Fibroblast of skin of right quadriceps (primary cell): ENCODE measurements at places on chromosomes 11 and 22.

DNA sequence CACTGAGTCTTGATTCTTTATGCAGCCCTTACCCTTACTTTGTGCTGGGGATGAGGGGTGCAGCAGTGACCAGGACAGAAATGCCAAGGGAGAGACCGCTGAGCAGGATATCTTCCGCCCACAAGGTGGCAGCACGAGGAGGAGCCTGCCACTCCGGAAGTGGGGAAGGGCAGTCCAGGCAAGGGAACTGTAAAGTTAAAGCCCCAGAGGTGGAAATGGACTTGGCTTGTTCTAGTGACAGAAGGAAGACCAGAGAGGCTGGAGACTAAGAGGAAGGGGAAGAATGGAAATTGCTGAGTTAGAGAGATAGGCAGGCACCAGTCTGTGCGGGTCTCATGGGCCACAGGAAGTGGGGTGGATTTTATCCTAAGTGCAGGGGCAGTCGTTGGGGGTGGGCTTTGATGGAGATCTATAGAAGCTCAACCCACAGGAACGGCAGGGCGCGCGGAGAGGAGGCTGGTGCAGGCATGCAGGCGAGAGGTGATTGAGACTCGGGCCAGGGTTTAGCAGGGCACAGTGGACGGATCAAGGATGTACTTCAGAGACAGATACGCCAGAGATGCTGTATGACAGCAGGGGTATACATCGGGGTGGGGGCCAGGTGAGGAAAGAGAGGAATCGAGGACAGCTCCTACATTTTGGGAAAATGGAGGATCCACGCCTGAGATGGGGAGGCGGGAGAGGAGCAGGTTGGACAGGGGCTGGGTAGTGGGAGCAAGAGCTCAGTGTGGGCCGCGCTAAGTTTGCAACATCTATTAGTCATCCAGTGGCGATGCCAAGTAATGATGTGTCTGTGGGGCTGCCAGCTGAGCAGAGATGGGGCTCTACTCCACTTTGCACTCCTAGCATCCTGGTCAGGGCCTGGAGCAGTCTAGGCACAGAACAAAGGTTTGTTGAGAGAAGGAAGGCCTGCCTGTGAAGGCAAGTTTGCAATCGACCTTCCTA is 3.3 kb upstream of the GRK2 start:
- DNase-seq: peak; percentile 73

GRCh38 chr11:2590965-2591754 is 108.6 kb downstream of the KCNQ1OT1 start:
- no peak for DNase-seq

GRCh38 chr11:94178331-94178730 is 49.7 kb downstream of the PANX1 start:
- DNase-seq: no peak

GRCh38 chr11:208181-208916 is 841 bp downstream of the RIC8A start:
- DNase-seq: peak; percentile 74

DNA sequence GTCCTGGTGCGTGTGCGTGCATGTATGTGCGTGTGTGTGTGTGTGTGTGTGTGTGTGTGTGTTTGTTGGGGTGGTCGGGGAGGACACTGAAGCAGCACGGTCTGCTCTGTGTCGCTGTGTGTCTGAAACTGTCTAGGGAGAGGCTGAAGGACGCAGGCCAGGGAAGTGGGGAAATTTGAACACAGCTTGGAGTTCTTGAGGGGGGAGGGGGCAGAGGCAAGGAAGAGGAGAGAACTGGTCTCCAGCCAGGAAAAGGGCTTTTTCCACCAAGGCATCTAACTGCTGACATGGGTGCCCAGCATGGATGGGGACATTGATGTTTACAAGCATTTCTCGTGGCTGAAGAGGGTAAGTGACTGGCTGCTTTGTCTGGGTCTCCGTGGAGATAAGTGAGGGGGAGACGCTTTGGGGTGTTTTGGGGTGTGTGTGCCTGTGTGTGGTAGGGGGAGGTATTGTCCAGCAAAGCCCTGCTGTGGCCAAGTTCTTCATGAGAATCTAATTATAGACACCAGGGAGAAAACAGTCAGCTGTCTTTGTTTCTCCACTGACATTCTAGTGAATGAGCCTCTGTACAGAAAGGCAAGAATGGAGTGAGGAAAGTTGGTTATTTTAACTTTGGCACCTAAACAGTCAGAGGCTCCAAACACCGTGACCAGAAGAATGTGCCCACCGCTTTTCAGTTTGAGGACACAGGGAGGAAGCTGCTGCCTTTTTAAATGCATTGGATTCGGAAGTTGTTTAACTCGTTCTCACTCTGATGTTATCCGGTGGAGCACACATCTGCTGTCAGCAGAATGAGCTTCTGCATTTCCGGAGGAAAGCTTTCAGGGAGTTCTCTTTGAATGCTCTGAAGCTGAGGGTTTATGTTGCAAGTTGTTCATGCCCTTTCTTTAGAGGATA is 63.7 kb downstream of the PPFIBP2 start:
- peak; percentile 65 for DNase-seq

DNA sequence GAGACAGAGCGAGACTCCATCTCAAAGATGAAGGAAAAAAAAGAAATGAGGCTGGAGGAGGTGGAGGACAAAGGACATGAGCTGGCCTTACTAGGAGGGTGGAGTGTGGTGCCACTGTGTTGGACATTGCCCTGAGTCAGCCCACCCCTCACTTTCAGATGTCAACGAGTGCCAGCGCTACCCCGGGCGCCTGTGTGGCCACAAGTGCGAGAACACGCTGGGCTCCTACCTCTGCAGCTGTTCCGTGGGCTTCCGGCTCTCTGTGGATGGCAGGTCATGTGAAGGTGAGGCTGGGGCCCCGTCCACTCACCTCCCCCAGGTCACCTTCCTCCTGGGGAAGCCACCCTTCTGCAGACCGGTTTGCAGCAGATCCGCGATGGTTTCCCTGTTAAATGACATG is 40.6 kb downstream of the FBLN1 start:
- no peak for DNase-seq

GRCh38 chr11:92409355-92409754 is 184.7 kb downstream of the FAT3 start:
- DNase-seq: no peak
